Esophagus muscularis mucosa (tissue), 4 donors: ENCODE measurements at places on chromosomes 7 and 10. TPM values are rescaled to one million over a fixed set of nuclear protein-coding genes. Genes with fewer than 3 reads are reported as not detected.

The BUD31 gene
- total RNA-seq: 69.8 TPM

The TDRD1 gene
- total RNA-seq: not detected

The GNGT1 gene
- total RNA-seq: not detected

The INHBA gene
- total RNA-seq: 38.6 TPM

The SLC35B4 gene
- total RNA-seq: 7.3 TPM

The ZFAND2A gene
- total RNA-seq: 24.3 TPM

The CTAGE15 gene
- total RNA-seq: not detected

The GIMAP5 gene
- 48.2 TPM for total RNA-seq

The AOC1 gene
- total RNA-seq: 0.45 TPM

The NME8 gene
- total RNA-seq: 0.57 TPM

The SRRM3 gene
- total RNA-seq: 4.9 TPM

The PGAM2 gene
- 0.66 TPM for total RNA-seq

The SORCS1 gene
- total RNA-seq: 16.7 TPM

The OR2A1 gene
- total RNA-seq: 0.17 TPM

GRCh38 chr10:103784723-103785418, 70.5 kb downstream of the SH3PXD2A start:
- DNase-seq: no peak

GRCh38 chr10:116286626-116287200, 13.7 kb upstream of the GFRA1 start:
- DNase-seq: no peak

- DNase-seq: no peak
Observed at GRCh38 chr7:101898106-101898505, 80.7 kb downstream of the CUX1 start.

DNA sequence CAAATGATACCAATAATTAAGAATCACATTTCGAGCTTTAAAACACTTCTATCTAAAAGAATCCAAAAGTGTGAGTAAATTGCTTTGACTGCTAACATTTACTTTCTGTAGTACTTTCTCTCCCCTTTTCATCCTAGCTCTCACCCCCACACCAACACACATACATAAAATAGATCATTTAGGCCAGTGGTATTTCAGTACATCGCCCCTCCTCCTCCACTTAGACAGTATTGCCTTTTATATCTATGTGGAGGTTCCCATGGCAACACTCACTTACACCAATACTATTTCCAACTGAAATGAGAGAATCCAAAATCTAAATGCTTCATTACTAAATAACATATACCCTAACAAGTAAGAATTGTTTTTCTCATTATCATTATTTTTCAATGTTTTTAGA, 58.9 kb downstream of the HIBADH start:
- no peak for DNase-seq

DNA sequence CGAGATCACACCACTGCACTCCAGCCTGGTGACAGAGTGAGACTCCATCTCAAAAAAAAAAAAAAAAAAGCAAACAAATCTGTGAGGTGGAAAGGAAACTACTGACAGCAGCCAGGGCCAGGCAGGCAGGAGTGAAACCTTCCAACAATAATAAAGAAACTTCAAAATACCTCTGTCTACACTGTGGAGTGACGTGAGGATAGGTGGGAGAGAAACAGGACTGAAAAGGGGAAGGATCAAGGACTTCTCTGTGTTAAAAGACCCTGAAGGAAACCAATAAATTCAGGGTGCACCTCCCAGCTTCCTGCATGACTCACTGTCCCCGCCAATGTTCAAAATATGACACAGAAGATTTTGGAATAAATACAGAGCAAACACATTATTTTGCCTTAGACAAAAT, 82.9 kb downstream of the KIAA1549 start:
- no peak for DNase-seq

- no peak for DNase-seq
Observed at GRCh38 chr7:17913250-17913649, 27.0 kb downstream of the SNX13 start.

GRCh38 chr10:126153711-126154628, 234.3 kb downstream of the ADAM12 start:
- no peak for DNase-seq

- DNase-seq: no peak
Observed at GRCh38 chr7:158680754-158681153, 23.9 kb downstream of the NCAPG2 start.

DNA sequence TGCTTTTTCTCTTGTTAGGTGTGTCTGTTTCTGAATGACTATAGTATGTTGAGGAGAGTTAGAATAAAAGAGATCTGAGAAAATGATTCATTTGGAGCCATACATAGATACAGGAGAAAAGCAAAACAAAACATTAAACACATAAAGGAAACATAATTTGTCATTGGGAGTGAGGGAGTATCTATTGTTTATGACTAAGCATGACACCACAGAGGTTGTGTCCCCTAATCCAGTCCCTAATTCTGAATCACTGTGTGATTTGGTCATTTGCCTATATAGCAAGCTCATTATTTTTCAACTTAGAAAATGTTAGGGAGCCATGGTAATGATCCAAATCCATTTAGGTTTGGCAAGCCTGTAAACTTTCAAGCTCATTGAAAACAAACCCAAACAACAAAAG, 132.3 kb upstream of the BMPER start:
- no peak for DNase-seq

DNA sequence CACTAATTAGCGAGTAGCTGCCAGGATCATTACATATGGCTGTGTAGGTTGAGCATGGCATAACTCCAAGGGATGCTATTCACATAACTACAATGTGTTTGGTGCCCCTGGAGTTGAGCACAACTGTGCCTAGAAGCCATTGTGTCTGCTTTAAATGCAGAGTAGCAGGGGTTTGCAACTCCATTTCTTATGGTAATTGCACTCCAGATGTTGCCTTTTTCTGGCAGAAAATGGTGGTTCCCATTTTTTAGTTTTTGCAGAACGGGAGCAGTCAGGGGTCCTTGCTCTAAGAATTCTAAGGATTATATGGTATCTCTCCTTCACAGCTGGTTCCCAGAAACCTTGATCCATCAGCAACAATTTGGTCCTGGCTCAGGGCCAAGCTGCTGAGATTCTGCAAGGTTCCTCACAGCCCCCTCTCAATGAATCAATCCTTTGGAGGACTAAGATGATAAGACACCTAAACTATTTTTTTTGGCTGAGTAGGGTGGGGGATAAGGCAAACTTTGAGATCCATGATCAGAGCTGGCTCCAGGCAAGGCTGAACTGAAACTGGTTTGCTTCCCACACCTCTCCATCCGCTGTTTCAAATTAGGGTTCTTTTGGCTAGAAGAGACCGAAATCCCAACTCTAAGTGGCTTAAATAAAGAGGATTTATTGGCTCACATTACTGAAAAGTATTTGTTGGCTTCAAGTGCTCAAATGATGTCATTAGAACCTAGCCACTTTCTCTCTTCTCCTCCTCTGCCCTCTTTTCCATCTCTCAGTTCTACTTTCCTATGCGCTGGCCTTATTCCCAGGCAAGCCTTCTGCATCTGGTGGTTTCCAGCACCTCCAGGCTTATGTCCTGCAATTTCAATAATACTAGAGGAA, 97.5 kb upstream of the CCDC6 start:
- DNase-seq: no peak

- DNase-seq: no peak
Observed at GRCh38 chr10:50367732-50368131, 116.4 kb upstream of the ASAH2 start.

GRCh38 chr10:20267734-20268133, 451.5 kb downstream of the PLXDC2 start:
- DNase-seq: no peak

GRCh38 chr7:83528925-83529423, 120.0 kb downstream of the SEMA3E start:
- no peak for DNase-seq

DNA sequence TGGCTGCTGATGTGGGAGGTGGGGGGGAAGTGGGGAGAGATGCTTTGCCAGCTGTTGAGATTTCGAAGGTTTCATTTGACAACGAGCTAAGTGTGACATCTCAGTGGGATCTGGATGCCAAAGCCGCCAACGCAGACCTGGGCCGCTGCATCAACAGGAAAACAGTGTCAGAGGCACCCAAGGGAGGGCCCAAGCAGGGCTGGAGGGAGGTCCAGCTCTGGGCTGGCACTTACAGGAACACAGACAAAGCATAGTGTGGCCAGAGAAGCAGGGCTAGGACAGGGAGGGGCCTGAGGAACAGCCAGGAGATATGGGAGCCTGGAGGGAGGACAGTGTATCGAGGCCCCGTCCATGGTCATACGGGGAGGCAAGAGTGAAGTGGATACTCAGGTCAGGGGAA, 73.1 kb downstream of the GTF2IRD1 start:
- DNase-seq: no peak

- DNase-seq: no peak
Observed at GRCh38 chr10:31707093-31708039, 221.3 kb downstream of the ARHGAP12 start.

DNA sequence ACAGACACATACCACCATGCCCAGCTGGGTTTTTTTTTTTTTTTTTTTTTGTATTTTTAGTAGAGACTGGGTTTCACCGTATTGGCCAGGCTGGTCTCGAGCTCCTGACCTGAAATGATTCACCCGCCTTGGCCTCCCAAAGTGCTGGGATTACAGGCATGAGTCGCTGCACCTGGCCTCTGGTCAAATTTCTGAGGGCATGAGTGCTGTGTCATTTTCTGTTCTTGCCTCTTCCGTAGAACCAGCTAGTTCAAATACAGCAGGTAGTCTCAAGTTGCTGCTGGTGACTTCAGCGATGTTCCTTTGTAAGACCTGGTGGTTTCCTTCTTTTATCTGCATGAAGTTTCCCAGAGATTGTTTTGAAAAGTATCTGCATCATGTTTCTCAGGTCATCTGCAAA, 134.8 kb upstream of the SHH start:
- no peak for DNase-seq

DNA sequence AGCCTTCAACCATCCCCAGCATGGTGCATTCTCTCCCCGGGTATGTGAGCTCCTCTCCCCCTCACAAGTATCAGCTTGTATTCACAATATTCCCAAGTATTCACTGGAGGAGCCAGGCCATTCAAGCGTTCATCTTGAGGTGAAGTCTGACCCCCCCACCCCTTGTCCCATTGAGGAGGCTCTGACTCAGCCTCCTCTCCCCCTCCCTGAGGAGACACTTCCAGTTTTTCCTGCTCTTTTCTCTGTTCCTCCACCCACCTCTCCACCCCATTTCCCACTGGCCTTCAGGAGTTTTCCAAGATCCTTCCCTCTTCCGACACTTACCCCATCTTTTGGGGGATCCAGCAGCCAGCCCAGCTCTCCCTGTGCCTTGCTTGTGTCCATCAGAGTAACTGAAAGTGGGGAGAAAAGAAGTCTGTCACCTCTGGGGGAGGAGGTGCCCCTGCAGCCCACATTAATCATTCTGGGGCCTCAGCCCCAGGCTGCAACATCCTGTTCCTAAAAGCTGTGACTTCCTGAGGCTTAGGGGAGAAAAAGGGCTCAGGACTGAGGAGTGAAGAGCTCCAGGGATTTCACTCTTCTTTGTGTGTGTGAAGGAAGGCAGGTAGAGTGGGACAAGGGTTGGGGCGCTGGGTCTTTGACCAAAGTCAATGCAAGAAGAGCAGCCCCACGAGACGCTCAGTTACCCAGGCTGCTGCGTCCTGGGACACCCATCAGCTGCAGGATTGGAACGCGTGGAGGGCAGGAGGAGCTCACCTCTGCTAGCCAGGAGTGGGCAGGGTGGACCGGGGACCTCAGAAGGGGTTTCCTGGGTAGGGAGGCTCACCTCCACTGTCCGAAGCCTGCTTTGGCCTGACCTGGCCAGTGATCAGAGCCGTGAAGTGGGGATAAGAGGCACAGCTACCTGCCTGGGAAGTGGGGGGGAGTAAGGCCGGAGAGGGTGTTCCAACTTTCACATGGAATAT, 1.1 kb downstream of the EPHA1 start:
- no peak for DNase-seq

- no peak for DNase-seq
Observed at GRCh38 chr7:27191833-27192545, 7.0 kb upstream of the HOXA11 start.
